CD4-positive, alpha-beta T cell treated with Interleukin-17A for 4 hours (primary cell): ENCODE measurements at places on chromosomes 16 and 17.

GRCh38 chr17:62611292-62611691 is 16.2 kb upstream of the MRC2 start:
- no peak for DNase-seq

- DNase-seq: no peak
Measured at GRCh38 chr16:17083628-17084027, 387.1 kb downstream of the XYLT1 start.

DNA sequence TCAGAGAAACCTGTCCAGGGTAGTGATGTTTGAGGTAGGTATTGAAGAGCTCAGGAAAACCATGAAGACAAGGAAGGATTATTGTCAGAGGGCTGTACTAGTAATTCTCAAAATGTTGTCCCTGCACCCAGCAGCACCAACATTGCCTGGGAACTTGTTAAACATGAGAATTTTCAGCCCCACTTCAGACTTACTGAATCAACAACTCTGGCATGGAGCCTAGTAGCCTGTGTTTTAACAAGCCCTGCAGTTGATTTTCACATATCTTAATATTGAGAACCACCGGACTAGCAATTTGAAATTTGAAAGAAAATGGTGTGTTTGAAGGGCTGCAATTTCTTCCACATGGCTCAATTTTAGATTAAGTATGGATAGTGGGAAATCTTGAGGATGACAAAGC is 2.8 kb upstream of the KIF2B start:
- DNase-seq: no peak

- DNase-seq: no peak
Measured at GRCh38 chr16:14236401-14236800, 165.3 kb downstream of the MRTFB start.

DNA sequence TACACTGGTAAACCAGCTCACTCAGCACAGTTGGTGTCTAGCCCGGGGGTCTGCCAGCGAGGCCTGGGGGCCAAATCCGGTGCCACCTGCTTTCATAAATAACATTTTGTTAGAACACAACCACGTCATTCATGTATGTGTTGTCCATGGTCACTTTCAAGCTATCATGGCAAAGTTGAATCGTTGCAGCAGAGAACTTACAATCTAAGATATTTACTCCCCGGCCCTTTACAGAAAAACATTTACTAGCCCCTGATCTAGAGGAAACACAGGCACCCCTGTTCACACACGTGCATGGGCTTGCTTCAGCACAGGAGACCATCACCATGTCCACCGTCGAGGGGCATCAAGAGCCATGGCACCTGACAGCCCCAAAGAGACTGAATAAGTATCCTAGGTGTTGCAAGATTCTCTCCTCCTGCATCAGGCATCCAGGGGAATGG is 111.4 kb upstream of the DNAH9 start:
- no peak for DNase-seq

GRCh38 chr17:80783486-80783885 is 208.2 kb upstream of the CHMP6 start:
- no peak for DNase-seq

DNA sequence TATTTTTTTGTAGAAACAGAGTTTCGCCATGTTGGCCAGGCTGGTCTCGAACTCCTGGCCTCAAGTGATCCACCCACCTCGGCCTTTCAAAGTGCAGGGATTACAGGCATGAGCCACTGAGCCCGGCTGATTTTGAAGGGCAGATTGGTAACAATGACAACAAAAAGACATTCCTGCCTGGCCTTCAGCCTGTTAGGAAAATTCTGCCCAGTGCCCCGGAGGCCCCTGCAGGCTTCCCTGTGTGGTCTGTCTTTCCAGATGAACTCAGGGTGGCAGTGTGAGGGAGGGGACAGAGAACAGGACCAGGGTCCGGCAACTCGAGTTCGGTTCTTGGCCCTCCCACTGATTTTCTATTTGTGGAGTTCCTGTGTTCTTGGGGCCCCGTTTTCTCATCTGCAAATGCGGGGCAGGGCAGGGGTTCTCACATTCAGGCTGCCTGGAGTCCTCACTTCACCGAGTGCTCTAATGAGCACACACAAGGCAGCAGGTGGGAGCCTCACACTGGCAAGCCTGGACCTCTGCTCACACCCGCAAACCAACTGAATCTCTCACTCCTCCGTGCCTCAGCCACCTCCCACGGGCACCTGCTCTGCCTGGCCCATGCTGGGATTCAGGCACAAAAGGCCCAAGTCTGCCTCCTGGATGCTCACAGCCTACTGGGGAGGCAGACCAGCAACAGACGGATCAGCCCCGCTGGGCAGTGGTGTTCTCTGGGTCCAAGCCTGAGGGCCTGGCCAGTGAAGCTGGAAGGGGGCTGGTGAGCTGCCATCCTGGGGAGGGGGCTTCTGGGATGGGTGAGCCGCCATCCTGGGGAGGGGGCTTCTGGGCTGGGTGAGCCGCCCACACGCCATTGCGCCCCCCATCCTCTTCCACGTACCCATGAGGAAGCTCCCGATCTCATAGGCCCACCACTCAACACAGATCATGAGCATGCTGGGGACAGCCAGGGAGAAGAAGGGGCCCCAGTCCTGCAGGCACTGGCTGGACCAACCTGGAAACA is 10.3 kb downstream of the SLC47A2 start:
- DNase-seq: no peak

DNA sequence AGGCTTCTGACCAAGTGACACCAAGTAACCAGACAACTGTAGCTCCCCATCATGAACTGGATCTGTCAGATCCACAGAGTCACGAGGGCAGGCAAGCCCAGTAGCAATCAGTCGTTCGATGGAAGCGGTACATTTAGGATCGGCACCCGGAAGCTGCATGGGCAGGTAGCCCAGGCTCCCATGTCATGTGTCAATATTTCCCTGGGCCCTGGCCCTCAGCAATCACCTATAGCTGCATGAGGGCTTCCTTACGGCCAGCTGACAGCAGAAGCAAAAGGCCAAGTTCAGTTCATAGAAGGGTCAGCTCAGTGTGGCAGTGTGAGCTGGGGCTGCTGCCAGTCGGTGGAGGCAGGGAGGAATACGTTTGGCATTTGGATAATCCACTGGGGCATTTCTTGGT is 31.8 kb downstream of the MRPS23 start:
- DNase-seq: no peak
